Hepatocyte (in vitro differentiated cells): ENCODE measurements at places on chromosomes 16 and 17.

DNA sequence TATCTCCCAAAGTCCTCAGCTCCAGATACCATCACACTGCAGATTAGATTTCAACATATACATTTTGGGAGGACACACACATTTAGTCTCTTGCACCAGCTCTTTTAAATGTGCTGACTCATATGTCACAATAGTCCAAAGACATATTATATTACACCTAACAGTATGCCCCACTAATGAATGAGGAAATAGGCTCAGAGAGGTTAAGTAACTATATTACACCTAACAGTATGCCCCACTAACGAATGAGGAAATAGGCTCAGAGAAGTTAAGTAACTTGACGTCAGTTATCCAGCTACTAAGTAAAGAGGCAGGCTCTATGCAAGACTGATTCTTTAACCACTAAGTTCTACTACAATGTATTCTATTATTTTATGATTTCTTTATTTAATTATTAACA is 9.7 kb downstream of the IRX6 start:
- DNase-seq = no peak

GRCh38 chr17:3663102-3664011 is 5.0 kb downstream of the TAX1BP3 start:
- no peak for DNase-seq

DNA sequence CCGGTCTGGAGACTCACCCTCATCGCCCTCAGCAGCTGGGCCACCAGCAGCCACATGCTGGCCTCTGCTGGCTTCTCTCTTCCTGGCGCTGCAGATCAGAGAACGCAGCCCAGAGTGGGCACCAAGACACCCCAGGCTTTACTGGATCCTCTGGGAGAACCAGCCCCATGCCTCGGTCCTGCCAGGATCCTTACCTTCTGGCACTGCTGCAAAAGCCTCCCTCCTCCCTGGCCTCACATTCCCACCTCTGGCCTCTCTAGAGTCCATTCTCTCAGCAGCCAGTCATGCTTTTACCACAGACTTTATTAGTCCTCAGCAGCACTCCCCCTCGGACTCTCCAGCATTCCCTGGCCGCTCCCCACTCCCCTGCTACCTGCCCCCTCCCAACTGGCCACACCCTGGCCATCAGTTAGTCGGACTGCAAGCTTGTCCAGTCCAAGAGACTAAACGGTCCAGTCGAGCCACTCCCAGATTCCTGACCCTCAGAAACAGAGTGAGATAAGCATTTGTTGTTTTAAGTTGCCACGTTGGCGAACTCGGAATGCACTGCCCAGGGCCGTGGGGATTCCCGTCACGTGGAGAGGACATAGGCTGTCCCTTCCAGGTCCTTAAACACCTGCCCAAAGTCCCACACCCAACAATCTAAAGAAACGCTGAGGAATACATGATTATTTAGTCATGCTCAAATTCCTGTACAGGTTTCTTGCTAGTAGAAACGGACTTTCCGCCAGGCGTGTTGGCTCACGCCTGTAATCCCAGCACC is 5.9 kb upstream of the SPG7 start:
- peak; percentile 86 for DNase-seq

GRCh38 chr17:77803726-77804125 is 154.8 kb upstream of the TNRC6C start:
- DNase-seq = no peak

- DNase-seq = no peak
Observed at GRCh38 chr16:53087101-53087500, 32.3 kb downstream of the CHD9 start.

GRCh38 chr17:71917715-71918114 is 203.1 kb upstream of the SOX9 start:
- no peak for DNase-seq

GRCh38 chr16:80831039-80831438 is 26.6 kb upstream of the CDYL2 start:
- DNase-seq = no peak

GRCh38 chr17:38454532-38454931 is 26.3 kb downstream of the ARHGAP23 start:
- DNase-seq = peak; percentile 65

DNA sequence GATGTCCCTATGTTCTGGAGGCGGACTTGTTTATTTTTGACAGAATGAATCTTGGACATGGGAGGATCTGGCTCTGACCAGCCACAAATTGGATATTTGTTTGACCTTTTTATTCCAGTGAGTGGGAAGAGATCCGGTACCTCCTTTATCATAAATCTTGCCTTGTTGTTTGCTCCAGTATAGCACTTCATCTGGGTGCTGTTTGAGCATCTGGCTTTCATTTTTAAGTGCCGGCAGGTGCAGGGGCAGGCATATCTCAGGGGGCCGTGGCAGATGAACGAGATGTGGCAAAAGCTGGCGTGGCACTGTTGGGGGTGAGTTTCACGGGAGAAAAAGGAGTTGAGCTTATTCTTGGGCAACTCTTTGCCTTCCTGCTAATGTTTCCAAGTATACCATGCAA is 37.8 kb downstream of the MSI2 start:
- no peak for DNase-seq

GRCh38 chr17:32349503-32349853 is 479 bp upstream of the ZNF207 start:
- peak; percentile 33 for DNase-seq

DNA sequence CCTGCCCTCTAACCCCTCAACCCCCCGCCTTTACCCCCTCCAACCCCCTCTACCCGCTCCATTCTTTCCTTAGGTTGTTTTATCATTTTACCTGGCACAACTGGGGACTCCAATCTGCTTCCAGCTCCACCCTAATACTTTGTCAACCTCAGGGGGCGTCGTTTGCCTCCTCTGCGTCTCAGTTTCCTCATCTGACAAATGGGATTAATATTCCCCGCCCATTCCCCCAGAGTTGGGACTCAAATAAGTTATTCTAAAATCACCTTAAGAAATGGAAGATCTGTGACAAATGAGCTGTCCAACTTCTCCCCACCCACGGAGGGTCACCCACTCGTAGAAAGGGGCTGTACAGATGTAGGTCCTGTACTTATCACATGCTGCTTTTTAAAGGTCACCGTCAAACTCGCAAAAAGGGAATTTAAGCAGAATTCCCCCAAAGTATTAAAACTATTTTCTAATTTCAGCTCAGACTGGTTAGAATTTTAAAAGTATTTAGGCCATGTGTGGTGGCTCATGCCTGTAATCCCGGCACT is 40.6 kb upstream of the CPNE2 start:
- DNase-seq = no peak

DNA sequence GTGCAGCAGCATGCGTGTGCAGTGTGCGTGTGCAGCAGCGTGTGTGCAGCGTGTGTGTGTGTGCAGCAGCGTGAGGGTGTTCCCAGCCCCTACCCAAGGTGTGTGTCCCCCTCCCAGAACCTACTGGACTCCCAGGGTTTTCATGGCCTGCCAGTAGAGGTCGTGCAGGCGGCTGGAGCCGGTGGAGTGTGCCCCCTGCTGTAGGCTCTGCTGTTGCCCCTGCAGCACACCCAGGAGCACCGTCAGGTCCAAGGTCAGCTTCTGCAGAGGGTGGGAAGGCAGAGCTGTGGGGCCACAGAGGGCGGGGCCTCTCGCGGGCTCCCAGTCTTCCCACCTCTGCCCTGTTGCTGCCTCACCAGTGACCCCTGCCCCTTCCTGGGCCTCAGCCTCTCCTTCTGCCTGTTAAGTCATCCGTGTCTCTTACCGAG is 14.9 kb downstream of the MYBBP1A start:
- no peak for DNase-seq

- DNase-seq = peak; percentile 98
Observed at GRCh38 chr17:46193151-46193625, at the start of gene KANSL1. Gene KANSL1, minus strand, starts transcription at chr17:46193429. Its CDS starts 21,286 bp downstream, at chr17:46172143.

DNA sequence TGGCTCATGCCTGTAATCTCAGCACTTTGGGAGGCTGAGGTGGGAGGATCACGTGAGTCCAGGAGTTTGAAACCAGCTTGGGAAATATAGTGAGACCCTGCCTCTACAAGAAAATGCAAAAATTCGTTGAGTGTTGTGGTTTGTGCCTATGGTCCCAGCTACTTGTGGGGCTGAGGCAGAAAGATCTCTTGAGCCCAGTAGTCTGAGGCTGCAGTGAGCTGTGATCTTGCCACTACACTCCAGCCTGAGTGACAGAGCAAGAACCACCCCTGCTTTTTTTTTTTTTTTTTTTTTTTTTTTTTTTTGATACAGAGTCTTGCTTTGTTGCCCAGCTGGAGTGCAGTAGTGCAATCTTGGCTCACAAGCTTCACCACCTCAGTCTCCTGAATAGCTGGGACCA is 34.0 kb downstream of the ITGB3 start:
- DNase-seq = no peak

GRCh38 chr17:82098939-82099763 is 1.1 kb upstream of the FASN start:
- DNase-seq = no peak

DNA sequence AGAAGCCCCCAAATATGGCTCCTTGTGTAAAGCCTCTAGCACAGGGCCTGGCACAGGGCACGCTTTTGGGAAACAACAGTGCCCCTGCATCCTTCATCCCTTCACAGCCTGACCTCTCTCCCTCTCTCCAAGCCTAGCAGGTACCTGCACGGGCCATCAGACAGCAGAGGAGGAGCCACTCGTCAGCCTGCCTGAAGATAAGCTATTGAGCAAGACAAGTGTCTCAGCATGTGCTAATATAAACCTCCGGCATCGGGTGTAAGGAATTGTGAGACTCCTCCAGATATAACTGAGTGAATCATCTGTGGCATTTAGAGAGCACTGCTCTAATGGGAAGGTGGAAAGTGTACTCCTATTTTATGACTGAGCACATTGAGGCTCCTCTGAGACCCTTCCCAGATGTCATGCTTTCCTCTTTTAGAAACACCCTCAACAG is 38.3 kb downstream of the TBX4 start:
- peak; percentile 79 for DNase-seq

GRCh38 chr16:25751230-25751835 is 59.6 kb downstream of the HS3ST4 start:
- DNase-seq = no peak

- no peak for DNase-seq
Observed at GRCh38 chr16:1960665-1961630, 1.6 kb downstream of the NDUFB10 start.

GRCh38 chr16:52869243-52869642 is 183.5 kb downstream of the CHD9NB start:
- no peak for DNase-seq

GRCh38 chr16:85514598-85515318 is 98.4 kb upstream of the GSE1 start:
- DNase-seq = peak; percentile 91

DNA sequence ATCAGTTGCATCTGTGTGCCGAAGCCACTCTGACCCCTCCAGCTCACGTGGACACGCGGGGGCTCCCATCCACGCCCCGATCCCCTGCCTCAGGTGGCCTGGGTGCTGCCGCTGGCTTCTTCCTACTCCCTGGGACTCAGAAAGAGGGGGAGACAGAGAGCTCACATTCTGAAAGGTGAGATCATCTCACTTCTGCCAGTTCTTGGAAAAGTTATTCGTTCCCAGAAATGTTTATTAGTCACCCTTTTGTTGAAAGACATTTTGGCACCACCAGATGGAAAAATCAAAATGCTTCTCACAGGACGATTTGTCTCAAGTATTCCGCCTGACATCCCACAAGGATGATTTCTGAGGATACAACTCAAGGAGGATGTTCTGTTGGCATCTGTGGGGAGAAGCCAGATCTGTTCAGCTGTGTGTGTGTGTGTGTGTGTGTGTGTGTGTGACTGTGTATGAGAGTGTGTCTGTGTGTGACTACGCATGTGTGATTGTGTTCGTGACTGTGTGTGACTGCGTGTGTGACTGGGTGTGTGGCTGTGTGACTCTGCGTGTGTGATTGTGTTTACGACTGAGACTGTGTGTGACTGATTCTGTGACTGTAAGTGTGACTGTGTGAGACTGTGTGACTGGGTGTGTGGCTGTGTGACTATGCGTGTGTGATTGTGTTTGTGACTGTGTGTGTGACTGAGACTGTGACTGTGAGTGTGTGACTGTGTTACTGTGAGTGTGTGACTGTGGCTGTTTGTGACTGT is 207.3 kb downstream of the NTN1 start:
- DNase-seq = peak; percentile 51

DNA sequence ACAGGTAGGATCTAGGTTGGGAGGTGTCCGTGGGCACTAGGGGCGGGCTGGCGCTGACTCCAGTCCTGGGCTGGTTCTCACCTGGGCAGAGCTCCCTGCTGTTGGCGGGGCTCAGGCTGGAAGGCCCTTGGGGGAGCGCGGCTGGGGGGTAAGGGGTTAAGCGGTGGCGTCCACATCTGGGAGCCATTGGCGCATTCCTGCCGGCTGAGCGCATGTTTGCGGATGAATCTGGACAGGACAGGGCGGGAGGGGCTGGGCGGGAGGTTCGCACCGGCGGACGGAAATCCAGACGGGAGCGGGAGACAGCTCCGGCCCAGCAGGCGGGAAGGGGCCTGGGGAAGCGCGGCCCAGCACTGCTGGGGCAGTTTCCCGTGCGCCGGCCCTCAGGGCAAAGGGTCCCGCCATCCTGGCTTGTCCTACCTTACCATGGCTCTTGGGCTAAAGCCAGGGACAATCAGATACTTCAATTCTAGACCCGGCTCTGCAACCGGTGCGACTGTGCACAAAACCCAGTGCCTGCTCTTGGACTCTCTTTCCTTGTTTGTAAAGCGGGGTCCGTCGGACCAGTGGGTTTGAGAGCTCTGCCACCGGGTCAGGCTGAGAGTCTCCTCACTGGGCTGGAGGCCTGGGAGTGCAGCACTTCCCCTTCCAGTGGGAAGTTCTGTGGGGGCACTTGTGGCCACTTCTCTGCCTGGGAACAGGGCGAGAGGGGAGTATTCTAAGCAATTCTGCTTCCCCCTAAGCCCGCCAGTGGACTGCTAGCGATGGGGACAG is 7.8 kb downstream of the RARA start:
- DNase-seq = peak; percentile 88

DNA sequence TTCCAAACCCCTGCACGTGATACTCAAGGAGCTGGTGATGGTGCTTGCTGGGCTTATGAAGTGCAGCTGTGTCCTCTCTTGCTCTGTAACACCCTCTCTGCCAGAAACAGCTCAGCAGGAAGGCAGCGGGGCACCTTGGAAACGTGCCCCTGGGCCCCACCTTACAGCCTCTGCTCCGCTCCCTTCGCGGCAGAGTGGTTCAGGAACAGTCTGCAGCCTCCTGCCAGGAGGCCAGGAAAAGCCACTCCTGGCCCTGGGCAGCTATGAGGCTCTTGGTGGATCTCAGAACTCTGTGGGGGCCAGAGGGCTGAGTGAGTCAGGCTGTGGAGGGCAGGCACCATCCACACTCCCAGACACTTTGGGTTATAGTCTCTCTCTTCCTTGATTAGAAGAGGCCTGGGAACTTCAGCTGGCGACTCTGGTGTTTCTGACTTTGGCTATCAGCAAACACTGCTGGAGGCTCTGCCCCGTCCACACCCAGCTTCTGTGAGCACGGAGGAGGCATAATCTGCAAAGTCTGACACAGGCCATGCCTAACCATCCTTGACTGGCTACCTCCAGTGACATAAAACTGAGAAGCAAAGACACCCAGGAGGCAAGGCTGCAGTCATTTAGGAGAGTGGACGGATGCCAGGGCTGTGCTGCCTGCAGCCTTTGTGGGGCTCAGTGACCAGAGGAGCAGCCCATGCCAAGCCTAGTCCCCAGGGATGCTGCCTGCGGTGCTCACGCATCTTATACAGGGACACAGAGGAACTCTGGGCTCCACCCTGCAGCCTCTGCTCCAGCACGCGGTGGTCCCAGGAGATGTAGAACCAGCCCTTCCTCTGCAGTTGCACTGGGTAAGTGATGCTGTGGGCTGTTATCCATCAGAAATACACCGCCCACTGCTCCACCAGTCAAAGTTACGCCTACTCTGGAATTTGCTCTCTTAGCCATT is 65.3 kb downstream of the METRNL start:
- DNase-seq = no peak

- DNase-seq = no peak
Observed at GRCh38 chr17:42316755-42317154, 28.5 kb downstream of the STAT5A start.

- DNase-seq = no peak
Observed at GRCh38 chr16:58425756-58426494, 33.7 kb downstream of the GINS3 start.
